Activated CD4-positive, alpha-beta T cell treated with anti-CD3 and anti-CD28 coated beads, Interleukin-2, amount 50 U/mL, for 48 hours (primary cell): ENCODE measurements at places on chromosomes 5 and 9.

DNA sequence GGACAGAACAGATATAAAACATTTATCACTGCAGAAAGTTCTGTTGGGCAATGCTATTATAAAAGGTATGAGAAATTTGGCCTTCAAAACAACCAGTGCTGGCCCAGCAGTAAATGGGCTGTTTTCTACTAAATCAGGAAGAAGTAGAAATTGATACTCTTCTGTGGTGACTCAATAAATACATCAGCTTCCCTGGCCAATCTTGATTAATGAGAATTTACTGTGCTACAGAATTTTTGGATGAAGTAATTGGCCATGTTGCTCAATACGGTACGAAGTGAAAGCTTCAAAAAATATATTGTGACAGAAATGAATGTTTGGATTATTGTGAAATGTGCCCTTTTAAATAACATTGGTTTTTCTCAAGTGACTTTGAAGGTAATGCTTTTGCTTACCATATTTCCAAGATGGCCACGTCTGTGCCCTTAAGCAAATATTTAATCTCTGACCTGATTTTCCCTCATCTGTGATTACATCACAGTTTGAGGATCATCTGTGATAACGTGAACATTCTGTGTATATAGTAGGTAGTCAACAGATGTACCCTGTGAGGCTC lies 4.2 kb downstream of the DNAJA1 start:
- no peak for DNase-seq

- no peak for DNase-seq
Observed at GRCh38 chr5:93929131-93929530, 187.7 kb upstream of the POU5F2 start.

GRCh38 chr5:124195411-124195810 lies 551.0 kb downstream of the ZNF608 start:
- DNase-seq = no peak

DNA sequence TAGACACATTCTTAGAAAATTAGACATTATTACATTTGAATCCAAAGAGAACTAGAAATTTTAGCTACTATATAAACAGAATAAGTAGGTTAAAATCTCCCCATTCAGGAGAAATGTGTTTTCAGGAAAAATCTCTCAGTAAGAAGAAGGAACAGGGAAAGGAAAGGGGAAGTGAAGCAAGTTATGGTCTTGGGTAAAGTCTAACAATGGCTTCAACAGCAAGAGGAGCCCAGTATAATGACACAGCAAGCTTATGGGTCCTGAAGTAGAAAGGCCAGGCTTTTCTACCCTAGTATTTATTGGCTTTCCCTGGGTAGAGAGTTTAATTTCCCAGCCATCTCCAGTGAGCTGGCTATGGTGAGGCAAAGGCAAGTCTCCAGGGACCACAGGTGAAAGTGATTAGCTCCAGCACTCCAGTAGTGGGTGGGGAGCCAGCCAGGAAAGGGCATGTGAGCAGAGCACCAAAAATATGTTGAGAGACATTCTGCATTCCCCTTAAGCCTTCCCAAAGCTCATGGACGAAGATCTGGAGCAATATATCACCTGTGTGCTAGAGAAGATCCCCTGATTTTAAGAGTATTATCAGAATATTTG lies 981.7 kb downstream of the NR2F1-AS1 start:
- no peak for DNase-seq

- peak; percentile 39 for DNase-seq
Observed at GRCh38 chr5:137743031-137743640, 7.2 kb upstream of the KLHL3 start.

DNA sequence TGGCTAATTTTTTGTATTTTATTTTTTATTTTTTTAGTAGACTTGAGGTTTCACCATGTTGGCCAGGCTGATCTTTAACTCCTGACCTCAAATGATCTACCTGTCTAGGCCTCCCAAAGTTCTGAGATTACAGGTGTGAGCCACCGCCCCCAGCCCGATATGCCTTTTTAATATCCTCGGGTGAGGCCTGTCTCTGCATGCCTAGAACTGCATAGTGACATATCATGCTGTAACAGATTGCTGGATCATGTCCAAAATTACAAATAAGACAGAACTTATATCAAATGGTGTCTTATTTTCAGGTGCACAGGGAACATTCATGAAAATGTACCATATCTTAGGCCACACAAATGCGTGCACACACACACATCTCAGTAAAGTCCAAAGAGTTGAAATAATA lies 39.1 kb upstream of the PJA2 start:
- no peak for DNase-seq

- no peak for DNase-seq
Observed at GRCh38 chr5:32207355-32207634, 33.2 kb upstream of the GOLPH3 start.

DNA sequence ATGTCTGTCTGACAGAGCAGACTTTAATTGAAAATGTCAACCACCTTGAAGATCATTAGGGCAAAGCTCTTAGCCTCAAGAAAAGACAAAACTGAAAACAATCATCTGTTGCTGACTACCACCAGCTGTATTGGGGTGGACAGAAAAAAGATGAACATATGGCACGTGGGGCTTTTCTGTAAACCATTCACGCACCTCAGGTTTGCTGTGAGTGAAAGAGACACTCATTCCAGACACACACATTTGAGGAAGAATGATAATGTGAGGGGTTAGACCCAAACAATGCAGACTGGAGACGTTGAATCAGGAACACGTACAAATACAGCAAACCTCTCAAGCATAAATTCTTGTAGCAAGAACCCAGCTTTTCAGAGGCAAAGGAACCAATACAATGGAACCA lies 158.7 kb downstream of the EBF1 start:
- no peak for DNase-seq

GRCh38 chr5:652023-652515 lies 39.9 kb downstream of the CEP72 start:
- DNase-seq = no peak

DNA sequence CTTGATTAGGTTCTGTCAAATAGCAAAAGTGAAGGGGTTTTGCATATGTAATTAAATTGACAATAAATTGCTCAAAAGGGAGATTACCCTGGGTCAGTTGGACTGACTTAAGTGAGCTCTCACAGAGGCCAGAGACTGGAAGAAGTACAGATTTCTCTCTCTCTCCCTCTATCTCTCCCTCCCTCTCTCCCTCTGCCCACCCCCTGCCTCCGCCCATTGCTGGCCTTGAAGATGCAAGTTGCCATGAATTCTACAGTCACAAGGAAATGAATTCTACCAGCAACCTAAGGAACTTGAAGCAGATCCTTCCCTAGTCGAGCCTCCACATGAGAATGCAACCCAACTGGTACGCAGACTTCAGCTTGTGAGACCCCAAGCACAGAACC lies 119.2 kb downstream of the LPAR1 start:
- no peak for DNase-seq

DNA sequence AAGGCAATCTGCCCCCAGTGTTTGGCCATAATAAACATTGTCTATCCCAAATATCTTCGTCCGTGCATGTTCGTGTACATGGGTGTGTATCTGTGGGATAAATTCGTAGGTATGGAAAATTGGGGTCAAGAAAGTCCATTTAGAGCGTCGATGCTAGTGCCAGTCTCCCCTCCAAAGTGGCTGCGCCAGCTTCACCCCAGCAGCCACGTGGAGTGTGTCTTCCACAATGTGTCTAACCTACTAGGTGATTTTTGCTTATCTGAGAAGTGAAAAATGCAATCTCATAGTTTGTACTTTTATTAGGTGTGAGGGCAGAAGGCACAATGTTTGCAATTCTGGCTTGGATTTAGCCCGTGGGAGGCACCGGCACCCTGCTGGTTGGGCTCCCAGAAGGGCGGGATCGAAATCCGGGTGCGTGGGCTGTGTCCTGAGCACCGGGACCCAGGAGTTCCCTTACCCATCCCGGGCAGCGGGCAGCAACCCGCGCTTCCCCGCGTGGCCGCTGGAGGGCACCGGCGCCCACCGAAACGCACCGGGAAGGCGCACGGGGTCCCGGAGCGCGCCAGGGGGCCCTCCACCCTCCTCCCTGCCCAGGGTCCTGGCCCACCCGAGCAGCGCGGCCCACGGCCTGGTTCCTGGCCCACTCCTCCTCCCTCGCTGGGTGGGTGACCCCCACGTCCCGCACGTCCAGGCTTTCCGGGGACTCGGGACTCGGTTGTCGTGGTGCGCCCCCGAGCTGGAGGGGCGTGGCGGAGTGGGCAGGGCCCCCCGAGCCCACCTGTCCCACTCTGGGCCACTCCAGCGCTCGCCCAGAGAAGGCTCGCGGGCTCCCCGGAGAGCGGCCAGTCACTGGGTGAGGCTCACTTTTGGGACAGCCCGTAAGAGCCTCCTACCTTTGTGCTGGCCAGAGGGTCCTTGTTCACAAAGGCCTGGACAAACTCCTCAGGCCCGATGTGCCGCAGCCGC lies 55.4 kb upstream of the RNF130 start:
- DNase-seq = peak; percentile 37

DNA sequence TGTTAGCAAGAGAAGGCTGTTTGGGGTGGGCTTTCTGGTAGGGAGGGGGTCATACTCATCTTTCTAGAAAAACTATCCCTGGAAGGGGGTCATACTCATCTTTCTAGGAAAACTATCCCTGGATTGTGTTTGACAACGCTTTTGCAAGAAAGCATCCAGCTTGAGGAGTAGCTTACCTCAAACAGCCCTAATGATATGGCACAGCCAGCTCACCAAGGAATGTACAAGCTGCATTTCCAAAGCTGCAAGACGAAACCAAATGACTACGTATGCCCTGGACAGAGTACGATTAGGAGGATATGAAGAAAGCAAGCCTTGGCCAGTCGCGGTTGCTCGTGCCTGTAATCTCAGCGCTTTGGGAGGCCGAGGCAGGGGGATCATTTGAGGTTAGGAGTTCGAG lies 63.4 kb downstream of the KLF4 start:
- no peak for DNase-seq

GRCh38 chr9:122130837-122131236 lies 28.7 kb downstream of the NDUFA8 start:
- DNase-seq = no peak
